ENCODE measurements at places on chromosomes 5 and 9. TPM values are rescaled to one million over a fixed set of nuclear protein-coding genes. Genes with fewer than 3 reads are reported as not detected.

GRCh38 chr9:128689293-128689774 lies 312 bp downstream of the SET start:
- peak overlapping the region; percentile 86 for H3K27ac ChIP-seq
- DNase-seq = no peak
- H3K4me1 ChIP-seq = peaks cover 7% of the 10 kb centered on the region

DNA sequence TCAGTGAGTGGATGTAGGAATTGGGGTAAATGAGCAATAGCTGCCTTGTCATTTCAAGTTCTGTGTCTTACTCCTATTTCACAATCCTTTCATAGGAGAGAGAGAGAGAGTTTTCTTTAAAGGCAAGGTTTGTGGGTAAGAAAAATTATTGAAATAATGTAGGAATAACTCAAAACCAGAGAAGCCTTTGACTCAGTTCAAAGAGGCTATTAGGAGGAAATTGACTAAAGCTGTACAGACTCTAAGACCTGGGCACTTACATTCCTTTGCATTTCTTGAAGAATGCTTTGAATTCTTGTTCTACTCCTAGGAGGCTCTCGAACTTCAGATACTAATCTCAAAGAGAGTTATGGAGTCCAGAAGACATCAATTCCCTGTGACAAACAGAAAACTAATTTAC lies 257.1 kb downstream of the FBXL7 start:
- H3K36me3 ChIP-seq = no peaks in the 10 kb centered on the region
- no peaks in the 10 kb centered on the region for H3K4me1 ChIP-seq
- H3K4me3 ChIP-seq = no peak overlapping the region
- H3K27me3 ChIP-seq = no peaks in the 10 kb centered on the region
- DNase-seq = no peak

DNA sequence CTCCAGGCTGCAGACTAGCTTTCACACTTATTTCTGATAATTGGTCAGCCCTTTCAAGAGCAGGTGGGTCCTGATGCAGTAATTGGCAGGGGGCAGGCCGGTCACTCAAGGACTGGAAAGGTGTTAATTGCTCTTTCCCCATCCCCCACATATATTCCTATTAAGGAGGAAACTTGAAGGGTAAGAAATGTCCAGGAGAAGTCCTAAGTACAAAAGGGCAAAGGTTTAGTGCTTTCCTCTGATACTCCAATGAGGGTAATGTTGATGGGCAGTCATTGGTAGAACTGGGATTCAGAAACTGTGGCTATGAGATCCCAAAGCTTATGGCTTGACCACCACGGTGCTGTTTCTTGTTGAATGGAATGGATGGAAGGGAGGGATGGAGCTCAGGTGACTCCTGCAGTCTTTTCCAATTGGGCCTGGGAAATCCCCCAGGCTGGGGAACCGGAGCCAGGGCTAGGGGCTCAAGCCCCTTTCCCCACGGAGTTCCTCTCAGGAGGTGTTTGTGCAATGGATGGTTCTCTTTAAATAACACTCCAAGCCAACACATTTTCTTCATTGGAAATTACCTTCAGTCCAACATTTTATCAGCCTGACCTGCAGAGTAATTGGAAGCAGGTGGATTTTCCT lies 103.2 kb upstream of the ALDH1B1 start:
- no peaks in the 10 kb centered on the region for H3K36me3 ChIP-seq
- no peak overlapping the region for H3K4me3 ChIP-seq
- H3K27me3 ChIP-seq = no peaks in the 10 kb centered on the region
- peaks cover 5% of the 10 kb centered on the region for H3K4me1 ChIP-seq
- H3K27ac ChIP-seq = no peak overlapping the region

SPATA31D1 gene
- total RNA-seq = not detected

C5orf46 gene
- not detected for total RNA-seq

All from H1 (cell line).